Foreskin keratinocyte (primary cell): ENCODE measurements at places on chromosomes 5 and 9. TPM values are rescaled to one million over a fixed set of nuclear protein-coding genes. Genes with fewer than 3 reads are reported as not detected.

FAM151B gene
- 1.2 and 1.3 TPM in 2 replicates for total RNA-seq

RGS7BP gene
- not detected in 2 replicates for total RNA-seq

TMEM167A gene
- total RNA-seq: 58.3 and 61.5 TPM in 2 replicates

SLC25A48 gene
- total RNA-seq: not detected in 2 replicates

SLC45A2 gene
- not detected in 2 replicates for total RNA-seq

ADRA1B gene
- total RNA-seq: 0.11 TPM in 1 of 2 replicates, not detected in the other

SPATA31A3 gene
- total RNA-seq: not detected in 2 replicates

GRIN1 gene
- total RNA-seq: 0.07 and 0.17 TPM in 2 replicates

DOCK8 gene
- 1.6 TPM in 2 replicates for total RNA-seq

C5 gene
- 1.3 and 1.7 TPM in 2 replicates for total RNA-seq

DPH7 gene
- 29.6 and 30.2 TPM in 2 replicates for total RNA-seq

FOXI1 gene
- total RNA-seq: not detected in 2 replicates

AFAP1L1 gene
- 16.5 and 16.6 TPM in 2 replicates for total RNA-seq

FCN1 gene
- total RNA-seq: not detected in 2 replicates

FREM1 gene
- total RNA-seq: not detected in 2 replicates

GAS1 gene
- 0.99 and 1.2 TPM in 2 replicates for total RNA-seq

GLDC gene
- 0.99 and 1.3 TPM in 2 replicates for total RNA-seq

IGFBPL1 gene
- 0.46 TPM in 1 of 2 replicates, not detected in the other for total RNA-seq

LCN1 gene
- total RNA-seq: not detected in 2 replicates

GADD45G gene
- not detected in 2 replicates for total RNA-seq

PLPP7 gene
- not detected in 2 replicates for total RNA-seq

FYB1 gene
- total RNA-seq: not detected in 2 replicates

EQTN gene
- total RNA-seq: 0.27 TPM in 1 of 2 replicates, not detected in the other

SH3TC2 gene
- total RNA-seq: 12.3 and 13.5 TPM in 2 replicates

SLC6A19 gene
- total RNA-seq: not detected in 2 replicates

RMND5B gene
- total RNA-seq: 23.6 and 24.0 TPM in 2 replicates

NOTCH1 gene
- 41.9 and 49.8 TPM in 2 replicates for total RNA-seq

ZER1 gene
- total RNA-seq: 13.2 and 15.6 TPM in 2 replicates

PCDHGA10 gene
- total RNA-seq: 0.71 and 1.8 TPM in 2 replicates

ANGPTL2 gene
- total RNA-seq: 0.32 and 0.37 TPM in 2 replicates

TXNDC8 gene
- not detected in 2 replicates for total RNA-seq

DNAI1 gene
- not detected in 2 replicates for total RNA-seq

DDX4 gene
- total RNA-seq: not detected in 2 replicates

SURF6 gene
- 19.3 and 21.5 TPM in 2 replicates for total RNA-seq
